ENCODE measurements at places on chromosomes 5 and 9.

- DNase-seq: no peak
These were observed 30.9 kb upstream of the IRX4 start for GRCh38 chr5:1913578-1913977.

DNA sequence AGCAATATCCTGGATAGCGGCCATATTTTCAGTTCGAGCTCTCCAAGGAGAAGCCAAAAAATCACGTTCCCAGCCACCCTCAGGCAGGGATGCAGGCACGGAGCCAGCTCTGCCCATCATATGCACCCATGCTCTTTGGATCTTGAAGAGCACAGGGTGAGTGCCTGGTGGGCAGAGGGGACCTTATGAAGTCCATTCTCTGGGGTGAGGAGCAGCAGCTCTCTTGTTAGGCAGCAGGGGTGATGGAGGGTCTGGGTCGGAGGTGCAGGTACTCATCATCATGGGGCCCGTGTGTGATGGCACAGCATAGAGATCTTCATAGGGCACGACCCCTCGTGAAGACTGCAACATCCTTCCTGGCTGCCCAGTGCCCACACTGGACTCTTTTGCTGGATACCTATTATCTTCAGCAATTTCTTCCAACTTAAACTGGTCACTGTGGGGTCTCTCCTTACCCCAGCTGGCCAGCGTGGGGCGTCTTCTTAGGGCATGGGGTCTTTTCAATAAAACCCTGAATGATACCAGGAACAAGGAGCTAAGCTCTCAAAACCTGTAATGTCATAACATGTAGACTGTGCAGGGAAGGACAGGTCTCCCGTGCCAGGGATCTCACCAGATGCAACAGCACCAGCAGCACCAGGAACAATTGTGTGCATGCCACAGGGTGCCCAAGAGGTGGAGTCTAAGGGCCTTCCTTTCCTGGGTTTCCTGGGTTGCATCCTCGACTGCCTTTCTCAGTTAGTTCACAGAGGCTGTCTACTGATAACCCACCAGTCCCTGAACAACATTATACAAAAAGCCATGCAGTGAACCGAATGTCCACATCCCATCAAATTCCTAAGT, 165.0 kb downstream of the TENT4A start:
- no peak for DNase-seq

GRCh38 chr5:6710070-6710469, 3.2 kb upstream of the TENT4A start:
- no peak for DNase-seq

DNA sequence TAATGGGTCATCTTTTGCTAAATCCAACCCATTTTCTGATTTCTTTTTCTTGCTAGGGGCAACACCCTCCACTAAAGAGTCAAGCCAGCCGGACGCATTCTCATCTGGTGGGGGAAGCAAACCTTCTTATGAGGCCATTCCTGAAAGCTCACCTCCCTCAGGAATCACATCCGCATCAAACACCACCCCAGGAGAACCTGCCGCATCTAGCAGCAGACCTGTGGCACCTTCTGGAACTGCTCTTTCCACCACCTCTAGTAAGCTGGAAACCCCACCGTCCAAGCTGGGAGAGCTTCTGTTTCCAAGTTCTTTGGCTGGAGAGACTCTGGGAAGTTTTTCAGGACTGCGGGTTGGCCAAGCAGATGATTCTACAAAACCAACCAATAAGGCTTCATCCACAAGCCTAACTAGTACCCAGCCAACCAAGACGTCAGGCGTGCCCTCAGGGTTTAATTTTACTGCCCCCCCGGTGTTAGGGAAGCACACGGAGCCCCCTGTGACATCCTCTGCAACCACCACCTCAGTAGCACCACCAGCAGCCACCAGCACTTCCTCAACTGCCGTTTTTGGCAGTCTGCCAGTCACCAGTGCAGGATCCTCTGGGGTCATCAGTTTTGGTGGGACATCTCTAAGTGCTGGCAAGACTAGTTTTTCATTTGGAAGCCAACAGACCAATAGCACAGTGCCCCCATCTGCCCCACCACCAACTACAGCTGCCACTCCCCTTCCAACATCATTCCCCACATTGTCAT, 72.0 kb downstream of the NUP214 start:
- DNase-seq: no peak

GRCh38 chr5:65803699-65804391, 81.8 kb downstream of the NLN start:
- no peak for DNase-seq

GRCh38 chr9:125763394-125763801, 16.2 kb downstream of the PBX3 start:
- DNase-seq: no peak

DNA sequence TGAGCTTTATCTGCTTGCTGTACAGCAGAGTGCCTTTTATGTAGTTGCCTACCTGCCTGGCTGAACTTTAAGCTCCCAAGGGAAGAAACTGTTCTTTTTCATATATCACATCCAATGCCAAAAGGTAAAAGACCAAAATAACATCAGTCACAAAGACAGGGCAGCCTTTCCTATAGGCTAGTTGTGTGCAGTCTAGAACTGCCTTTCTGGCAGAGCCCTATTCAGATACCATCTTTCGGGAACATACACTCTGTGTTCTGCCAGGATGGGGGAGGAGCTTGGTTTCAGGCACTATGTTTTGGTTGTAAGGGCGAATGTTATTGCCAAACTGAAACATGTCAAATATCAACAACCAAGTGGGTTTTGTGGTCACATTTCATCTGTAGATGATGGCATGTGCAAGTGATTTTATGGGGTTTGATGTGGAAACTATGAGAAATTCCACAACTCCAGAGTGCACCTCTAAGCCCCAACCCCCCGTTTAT, 314.5 kb downstream of the ADGRV1 start:
- DNase-seq: no peak

- DNase-seq: no peak
These were observed 194.2 kb upstream of the GLRA1 start for GRCh38 chr5:152118676-152119470.

DNA sequence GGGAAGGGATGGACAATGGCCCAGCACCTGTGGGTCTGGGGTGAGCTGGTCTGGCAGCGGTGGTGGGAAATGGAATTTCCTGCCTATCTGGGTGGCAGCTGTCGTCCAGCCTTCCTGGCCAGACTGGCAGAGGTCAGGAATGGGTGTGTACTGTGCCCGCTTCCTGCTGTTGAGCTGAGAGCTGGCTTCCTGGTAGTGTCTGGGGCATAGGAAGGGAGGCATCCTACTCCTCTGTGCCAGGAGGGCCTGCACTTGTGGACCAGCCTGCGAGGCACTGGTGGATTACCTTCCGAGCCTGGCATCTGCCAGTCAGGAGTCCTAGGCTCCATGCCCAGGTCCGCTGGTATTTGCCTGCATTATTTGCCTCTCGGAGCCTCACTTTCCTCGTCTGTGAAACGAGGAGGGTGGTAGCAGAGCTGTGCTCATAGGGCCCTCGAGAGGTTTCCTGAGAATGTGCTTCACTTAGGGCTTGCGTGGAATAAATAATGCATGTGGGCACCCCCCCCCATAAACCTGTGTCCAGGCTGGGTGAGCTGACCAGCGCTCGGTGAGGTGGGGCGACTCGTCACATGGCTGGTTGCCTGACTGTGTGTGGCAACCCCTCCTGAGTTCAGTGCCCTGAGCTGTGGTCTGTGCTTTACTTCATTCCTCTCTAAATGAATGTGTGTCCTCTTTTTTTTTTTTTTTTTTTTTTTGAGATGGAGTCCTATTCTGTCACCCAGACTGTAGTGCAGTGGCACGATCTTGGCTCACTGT, 47.7 kb downstream of the HMCN2 start:
- DNase-seq: no peak

GRCh38 chr5:7565559-7565958, 169.6 kb downstream of the ADCY2 start:
- DNase-seq: no peak

DNA sequence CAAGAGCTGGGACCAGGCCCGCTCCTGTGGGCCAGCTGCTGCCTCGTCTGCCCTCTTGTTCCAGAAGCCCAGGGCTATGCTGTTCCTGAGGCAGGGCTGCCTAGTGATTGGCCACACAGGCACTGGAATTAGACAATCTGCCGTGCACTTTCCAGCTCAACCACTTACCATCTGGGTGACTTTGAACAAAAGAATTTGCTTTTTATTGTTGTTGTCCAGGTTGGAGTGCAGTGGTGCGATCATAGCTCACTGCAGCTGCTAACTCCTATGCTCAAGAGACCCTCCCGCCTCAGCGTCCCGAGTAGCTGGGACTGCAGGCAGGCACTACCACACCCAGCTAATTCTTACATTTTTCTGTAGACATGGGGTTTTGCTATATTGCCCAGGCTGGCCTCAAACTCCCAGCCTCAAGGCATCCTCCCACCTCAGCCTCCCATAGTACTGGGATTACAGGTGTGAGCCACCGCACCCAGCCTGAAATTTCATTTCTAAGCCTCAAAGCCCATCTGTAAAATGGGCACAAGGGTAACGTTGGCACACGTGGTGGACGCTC, 1.2 kb upstream of the NEK6 start:
- DNase-seq: no peak
